A549 treated with Hydrocortisone at 1 μM for 4 hours (cell line): ENCODE measurements at places on chromosomes 16 and 17. TPM values are rescaled to one million over a fixed set of nuclear protein-coding genes. Genes with fewer than 3 reads are reported as not detected.

GAS2L2 gene
- 0.05 to 0.16 TPM (median 0.07 TPM) in 5 replicates for total RNA-seq

CA7 gene
- total RNA-seq: 0.09 TPM in 1 of 5 replicates, not detected in the others

KRTAP4-1 gene
- 0.10 to 0.29 TPM (median 0.16 TPM) in 3 of 5 replicates, not detected in the others for total RNA-seq

CDR2L gene
- 65.6 to 80.7 TPM (median 75.4 TPM) in 5 replicates for total RNA-seq

USH1G gene
- total RNA-seq: 0.02 to 0.14 TPM (median 0.09 TPM) in 5 replicates

CNGB1 gene
- 0.06 to 0.18 TPM (median 0.09 TPM) in 5 replicates for total RNA-seq

CLEC19A gene
- total RNA-seq: 0.06 to 0.13 TPM (median 0.07 TPM) in 5 replicates

CFAP119 gene
- total RNA-seq: 5.2 to 9.2 TPM (median 8.2 TPM) in 5 replicates

CNP gene
- 64.1 to 67.9 TPM (median 66.6 TPM) in 5 replicates for total RNA-seq
